T-helper 2 cell treated with Interferon-gamma antibody and Interleukin-4, amounts not matched to agents 5 μg/mL and 100 μg/mL, for 36 hours (primary cell): ENCODE measurements at places on chromosomes 7 and 10.

DNA sequence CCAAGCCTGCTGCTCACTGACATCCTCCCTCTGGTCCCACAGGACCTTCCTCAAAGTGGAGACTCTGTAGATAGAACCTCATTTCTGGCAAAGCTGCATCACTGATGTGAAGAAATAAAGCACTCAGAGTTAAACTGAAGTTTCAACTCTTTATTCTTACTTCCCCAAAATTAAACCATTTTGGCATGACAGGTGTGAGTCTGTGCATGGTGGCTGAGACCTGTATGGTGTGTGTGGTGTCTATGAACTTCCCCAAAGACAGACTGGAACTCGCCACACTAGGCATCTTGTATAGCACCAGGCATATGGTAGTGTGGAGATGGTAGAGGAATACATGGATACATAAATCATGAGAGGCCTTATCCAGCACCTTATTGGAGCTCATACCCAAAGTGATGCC, 6.6 kb upstream of the WDFY4 start:
- no peak for DNase-seq

GRCh38 chr7:148973256-148973655, 55.0 kb downstream of the PDIA4 start:
- DNase-seq, result no peak

GRCh38 chr7:130982160-130982638, 248.2 kb upstream of the KLF14 start:
- DNase-seq, result peak; percentile 44

DNA sequence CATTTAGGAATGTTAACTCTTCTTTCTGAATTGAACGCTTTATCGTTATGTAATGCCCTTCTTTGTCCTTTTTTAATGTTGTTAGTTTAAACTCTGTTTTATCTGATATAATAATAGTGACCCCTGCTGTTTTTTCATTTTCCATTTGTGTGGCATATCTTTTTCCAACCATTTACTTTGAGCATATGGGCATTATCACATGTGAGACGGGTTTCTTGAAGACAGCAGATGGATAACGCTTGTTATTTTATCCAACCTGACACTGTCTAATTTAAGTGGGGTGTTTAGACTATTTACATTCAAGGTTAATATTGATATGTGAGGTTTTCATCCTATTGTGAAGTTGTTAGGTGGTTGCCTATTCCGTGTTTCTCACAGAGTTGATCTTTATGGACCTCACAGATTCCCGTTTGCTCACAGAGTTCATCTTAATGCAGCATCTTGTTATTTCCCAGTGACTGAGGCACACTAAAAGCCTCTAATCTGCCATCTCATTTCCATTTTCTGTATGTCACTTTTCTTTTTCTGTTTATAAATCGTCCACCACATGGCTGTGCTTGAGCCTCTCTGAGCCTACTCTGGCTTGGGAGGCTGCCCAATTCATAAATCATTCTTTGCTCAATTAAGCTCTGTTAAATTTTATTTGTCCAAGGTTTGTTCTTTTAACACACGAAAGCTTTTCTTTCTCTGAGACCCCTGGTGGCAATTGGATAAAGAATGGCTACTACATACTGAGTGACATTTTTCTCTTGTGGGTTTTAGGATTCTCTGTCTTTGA, 286.2 kb downstream of the HTR7 start:
- no peak for DNase-seq

GRCh38 chr10:95122736-95123135, 53.4 kb upstream of the CYP2C8 start:
- no peak for DNase-seq

- no peak for DNase-seq
Measured at GRCh38 chr7:92762851-92763250, 73.5 kb downstream of the CDK6 start.

- DNase-seq, result no peak
Measured at GRCh38 chr7:921071-921461, 33.4 kb downstream of the ADAP1 start.

DNA sequence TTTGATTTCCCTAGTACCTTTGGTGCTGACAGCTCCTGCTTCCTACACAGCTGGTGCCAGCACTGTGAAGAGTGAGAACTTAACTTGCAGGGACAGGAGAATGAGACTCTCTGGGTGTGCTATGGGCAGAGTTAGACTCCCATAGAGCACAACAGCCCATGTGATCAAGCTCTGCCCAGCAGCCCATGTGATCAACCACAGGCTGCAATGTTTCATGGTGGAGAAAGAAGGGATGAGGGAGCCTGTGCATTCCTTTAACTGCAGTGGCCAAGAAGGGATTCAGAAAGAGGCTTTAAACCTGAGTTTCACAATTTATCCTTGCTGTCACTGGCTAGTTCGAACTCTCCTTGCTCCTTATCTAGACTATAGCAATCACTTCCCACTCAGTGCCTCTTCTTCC, 10.0 kb upstream of the MEST start:
- no peak for DNase-seq

DNA sequence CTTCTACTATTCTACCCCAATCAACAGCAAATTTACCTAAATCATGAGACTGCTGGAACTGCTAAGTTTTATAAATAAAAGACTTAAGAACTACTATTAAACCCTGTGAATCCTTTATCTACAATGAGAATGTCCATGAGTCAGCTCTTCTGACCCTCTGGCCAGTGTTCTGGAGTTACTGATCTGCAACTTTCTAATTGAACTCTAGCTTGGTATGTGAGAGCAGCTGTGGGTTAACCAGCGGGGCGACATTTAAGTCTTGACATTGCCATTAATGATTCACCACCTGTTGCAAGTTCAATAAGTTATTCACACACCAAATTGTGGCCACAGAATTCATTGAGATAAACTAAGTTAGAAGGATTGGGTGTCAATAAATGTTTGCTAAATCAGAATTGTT, 359.8 kb downstream of the PCDH15 start:
- no peak for DNase-seq

DNA sequence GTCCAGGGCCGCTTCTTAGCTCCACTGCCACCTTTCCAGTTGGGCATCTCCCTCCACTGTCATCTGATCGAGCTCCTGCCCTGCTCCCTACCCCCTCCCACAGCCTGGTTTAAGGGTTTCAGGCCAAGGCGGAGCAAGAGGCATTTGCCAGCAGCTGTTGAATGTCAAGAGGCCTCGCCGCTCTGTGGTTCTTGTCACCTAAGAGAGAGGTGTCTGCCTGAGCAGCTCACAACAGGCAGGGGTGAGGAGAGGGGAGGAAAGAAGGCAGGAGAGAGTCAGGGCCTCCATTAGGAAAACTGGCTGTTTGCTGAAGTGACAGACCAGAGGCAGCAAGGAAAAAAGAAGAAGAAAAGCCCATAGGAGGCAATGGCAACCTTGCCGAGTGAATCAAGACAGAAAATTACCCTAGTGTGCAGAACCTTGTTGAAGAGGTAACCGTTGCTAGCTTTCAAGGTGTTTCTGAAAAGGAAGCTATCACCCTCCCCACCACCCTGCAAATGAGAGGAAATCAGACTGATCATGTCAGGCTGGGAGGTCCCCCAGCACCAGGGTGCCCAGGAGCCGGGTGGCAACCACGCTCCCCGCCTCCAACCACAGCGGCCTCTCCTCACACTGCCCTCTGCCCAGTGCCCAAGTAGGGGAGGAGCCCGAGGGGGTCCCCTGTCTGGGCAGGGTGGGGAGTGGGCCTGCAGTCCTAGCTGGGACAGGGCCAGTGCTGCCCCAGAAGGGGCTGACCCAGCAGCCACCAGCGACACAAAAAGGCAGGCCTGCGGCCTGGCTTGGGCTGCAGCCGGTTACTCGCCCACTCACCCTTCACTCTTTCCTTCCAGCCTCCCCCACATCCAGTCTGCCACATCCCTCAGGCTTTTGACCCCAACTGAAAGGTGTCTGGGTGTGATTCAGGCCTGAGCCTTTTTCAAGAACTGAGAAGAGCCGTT, 7.1 kb downstream of the GATA3 start:
- DNase-seq, result peak; percentile 72

GRCh38 chr7:120064565-120064964, 208.4 kb upstream of the KCND2 start:
- no peak for DNase-seq

- no peak for DNase-seq
Measured at GRCh38 chr7:106125417-106125816, 13.3 kb upstream of the SYPL1 start.
